ENCODE measurements at places on chromosomes 5 and 9.

DNA sequence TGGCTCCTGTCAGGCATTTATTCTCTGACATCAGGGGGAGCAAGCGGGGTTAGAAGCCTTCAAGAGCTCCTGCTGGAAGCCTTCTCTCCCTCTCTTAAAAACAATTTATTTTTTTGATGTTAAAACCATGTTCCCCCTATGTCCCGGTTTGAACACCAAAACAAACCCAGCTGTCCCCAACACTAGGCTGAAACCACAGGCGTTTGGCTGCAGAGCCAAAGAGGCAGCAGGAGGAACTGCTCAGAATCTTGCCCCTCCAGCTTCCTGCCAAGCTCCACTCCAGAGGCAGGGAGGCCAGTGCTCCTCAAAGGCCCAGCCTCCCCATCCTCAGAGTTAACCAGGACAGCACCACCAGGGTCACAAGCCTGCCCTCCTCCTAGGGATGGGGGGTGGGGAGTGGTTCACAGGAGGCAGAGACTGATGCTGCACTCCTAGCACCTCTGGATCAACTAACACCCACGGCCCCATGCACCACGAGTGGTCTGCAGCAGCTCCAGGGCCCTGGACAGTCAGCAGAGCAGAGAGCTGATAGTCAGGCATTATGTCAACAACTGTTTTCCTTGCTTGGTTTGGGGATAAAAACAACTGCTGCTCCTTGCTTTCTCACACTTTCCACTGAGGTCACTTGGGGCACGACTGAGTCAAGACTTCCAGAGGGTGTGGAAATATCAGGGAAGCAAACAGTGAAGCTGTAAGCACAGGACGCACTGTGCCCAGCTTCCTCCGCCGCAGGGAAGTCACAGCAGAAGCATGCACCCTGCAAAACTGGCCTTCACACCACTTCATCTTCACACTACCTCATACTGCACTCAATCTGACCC is 96.5 kb upstream of the ADRA1B start:
- DNase-seq, result no peak

DNA sequence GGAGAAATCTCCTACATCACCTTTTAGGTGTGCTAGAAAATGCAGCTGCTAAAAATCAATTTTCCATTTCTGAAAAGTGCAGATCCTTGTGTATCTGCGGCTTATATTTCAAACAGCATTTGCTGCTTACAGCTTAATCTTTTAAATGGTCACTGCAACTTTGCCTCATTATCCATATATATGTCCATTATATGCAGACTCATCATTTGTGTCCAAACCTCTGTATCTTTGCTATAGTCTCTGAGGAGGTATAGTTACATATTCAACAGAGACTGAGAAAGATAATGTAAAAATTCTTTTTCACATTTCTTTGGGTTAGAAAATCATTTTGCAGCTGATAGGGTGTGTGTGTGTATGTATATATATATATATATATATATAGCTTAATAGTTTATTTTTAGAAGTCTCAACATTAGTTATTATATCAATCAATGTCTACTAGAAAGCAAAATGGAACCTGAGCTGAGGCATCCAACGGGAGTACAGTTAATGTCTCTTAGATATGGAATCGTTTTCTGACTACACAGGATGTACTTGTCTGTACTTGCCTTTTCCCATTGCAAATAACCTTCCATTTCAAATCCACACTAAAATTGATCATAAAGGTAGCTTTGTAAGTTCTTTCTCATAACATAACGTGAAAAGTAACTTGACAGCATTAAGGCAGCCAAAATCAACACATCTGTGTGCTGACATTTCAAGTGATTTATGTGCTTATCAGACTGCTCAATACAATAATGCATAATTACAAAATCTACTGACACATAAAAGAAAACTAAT is 267.0 kb upstream of the HAPLN1 start:
- DNase-seq, result no peak

GRCh38 chr5:108869066-108869465 is 121.4 kb downstream of the FER start:
- no peak for DNase-seq

- DNase-seq, result no peak
Measured at GRCh38 chr9:133137451-133138231, 16.6 kb upstream of the RALGDS start.

DNA sequence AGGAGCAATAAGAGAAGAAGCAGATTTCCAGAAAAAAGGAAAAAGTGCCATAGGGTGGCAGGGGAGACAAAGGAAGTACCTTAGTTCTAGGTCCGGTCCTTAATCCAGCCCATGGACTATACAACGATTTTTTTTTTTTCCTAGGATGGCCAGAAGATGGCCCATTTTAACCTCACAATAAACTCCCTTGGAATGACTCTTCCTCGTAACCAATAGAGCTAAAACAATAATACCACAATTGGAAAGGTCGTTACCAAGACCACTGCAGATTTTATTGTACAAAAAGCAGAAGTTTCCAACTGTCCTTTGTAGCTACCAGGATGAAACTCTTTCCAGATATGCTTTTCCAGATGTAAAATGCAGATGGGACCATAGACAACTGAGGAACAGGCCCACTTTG is 34.4 kb upstream of the SSBP2 start:
- DNase-seq, result no peak

GRCh38 chr5:56012281-56012963 is 17.7 kb upstream of the IL6ST start:
- no peak for DNase-seq

GRCh38 chr5:170150713-170151096 is 45.0 kb downstream of the FOXI1 start:
- DNase-seq, result no peak

GRCh38 chr5:32837211-32837610 is 126.1 kb downstream of the NPR3 start:
- DNase-seq, result no peak

DNA sequence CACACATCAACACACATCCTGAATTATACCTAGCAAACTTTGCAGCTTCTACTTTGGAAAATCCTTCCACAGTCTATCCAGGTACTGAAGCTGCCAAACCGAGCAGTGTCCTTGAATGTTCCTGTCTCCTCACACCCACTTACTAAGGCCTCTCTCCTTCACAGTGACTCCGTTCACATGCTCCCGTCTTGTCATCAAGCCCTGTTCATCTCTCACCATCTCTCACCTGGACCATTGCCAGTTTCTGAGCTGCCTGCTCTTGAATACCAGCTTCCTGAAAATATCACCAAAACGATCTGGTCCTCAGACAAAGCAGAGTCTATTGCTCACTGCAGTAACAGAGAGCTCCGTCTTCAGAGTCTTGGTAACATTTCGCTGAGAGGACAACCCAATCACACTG is 57.4 kb downstream of the GCNT1 start:
- no peak for DNase-seq

DNA sequence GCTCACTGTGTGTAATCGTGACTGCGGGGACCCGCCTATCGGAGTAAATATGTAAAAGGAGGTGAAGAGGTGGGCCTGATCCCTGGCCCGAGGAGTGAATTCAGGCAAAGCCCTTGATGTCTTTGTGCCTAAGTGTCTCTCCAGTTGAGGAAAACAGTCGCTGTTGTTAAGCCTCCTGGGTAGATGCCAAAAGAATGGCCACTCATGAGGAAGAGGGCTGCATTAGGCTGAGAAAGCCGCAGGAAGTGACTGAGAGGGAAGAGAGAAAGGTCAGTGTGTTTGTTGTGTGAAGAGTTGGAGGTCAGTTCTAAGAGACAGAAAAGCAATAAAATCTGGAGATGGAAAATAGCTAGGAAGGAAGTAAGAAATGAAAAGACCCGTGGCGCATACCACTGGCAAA is 35.8 kb upstream of the PIP5K1B start:
- DNase-seq, result no peak

DNA sequence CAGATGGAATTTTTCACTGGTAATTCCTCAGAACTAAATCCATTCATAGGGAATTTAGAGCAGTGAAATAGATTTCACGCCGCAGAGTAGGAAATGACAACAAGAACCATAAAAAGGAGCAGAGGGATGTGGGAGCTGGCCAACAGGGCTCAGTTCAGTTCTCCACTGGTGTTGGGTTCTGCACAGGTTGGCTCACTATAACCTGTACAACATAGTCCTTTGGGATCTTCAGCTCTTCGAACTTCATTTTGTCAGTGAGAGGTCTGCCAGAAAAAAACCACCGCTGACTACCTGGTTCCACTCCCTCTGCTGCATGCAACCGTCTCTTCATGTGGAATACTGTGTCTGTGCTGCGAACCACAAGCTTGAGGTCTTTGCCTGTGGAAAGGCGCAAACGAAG is 17.7 kb downstream of the EFCAB9 start:
- no peak for DNase-seq

GRCh38 chr9:114202849-114203248 is 47.5 kb downstream of the COL27A1 start:
- DNase-seq, result no peak

DNA sequence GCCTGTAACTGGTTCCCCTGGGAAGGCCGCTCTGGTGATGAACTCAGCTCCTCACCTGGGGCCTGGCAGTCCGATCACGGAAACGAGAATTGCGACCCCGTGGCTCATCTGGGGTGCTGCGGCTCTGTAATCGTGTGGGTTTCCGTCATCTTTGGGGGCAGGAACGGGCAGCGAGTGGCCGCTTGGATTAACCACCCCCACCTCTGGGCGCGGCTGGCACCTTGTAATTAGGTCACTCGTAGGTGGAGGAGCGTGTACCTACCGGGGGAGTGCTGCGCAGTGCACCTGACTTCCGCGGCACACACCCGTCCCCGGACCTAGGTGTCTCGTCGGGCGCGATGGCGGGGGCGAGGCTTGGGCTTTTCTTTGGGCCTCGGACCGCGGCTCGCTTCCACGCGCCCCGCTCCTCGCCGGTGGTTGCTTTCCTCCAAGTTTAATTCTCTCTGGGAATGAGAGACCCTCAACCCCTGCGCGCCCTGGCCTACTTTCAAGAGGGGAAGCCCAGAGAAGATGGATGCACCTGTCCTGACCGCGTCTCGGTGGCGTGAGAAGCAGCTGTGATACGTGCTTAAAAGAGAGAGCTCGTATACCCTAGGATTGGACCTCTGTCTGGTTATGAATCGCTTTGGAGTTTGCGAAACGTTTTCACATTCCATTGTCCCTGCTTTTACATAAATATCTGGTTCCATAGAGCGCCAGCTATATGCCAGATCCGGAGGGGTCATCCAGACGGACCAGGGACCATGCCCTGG is 744 bp upstream of the PPP2CA start:
- no peak for DNase-seq

GRCh38 chr9:137191245-137191644 is 2.8 kb downstream of the SSNA1 start:
- DNase-seq, result no peak

DNA sequence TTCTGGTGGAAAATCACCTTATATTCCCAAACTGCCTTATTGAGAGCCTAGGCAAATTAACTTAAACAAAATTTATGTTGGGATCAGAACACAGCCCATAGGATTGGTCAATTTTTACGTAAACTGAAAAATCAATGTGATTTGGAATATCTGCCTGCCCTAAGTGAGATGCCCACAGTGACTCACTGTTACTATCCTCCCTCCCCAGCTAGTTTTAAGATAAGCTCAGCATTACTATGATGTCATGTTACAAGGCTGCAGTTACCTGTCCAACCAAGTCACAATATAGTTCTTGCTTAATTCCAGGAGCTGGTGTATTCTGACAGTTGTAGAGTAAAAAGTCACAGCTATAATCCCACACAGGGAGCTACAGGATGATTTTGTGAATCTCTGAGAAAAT is 23.1 kb downstream of the SKP1 start:
- DNase-seq, result no peak

DNA sequence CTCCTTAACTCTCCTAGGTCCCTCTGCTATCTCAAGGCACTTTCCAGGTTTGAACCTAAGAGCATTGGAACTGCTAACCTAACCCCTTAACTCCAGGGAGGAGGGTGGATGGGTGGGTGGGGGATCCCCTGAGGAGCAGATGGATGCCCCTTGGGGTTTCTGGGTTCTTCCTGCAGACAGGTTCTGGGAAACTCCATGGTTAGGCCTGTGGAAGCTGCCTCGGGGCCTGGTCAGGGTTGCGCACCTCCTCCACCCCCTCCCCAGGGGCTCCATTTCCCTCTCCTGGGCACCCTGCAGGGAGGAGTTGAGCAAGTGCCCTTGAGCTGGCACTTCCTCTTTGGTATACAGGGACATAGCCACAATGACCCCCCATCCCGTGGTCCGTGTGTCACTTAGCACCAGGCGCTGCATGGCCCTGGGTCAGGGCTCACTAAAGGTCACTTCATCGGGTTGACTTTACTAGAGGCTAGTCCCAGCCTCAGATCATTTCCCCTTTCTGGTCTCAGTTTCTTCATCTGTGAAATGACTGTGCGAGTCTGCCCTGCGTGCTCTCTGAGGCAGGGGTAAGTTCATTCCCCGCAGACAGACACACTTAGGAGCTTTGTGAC is 16.0 kb downstream of the CXXC5 start:
- DNase-seq, result no peak

- no peak for DNase-seq
Measured at GRCh38 chr9:112867275-112867991, 23.2 kb downstream of the SLC46A2 start.

- no peak for DNase-seq
Measured at GRCh38 chr5:141603923-141604717, 14.7 kb downstream of the DIAPH1 start.

DNA sequence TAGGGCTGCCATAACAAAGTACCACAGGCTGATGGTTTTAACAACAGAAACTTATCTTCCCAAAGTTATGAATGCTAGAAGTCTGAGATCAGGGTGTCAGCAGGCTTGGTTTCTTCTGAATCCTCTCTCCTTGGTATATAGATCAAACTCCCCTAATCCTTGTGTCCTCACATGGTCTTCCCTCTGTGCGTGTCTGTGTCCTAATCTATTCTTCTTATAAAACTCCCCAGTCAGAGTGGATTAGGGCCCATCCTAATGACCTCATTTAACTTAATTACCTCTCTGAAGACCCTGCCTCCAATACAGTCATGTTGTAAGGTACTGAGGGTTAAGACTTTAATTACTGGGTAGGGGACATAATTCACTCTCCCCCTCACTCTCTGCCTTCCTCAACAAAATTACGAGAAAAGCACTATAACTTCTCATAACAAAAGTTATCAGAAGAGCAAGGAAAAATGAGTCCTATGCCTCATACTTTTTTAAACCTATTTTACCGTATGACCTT is 68.6 kb downstream of the DPYSL3 start:
- DNase-seq, result no peak

DNA sequence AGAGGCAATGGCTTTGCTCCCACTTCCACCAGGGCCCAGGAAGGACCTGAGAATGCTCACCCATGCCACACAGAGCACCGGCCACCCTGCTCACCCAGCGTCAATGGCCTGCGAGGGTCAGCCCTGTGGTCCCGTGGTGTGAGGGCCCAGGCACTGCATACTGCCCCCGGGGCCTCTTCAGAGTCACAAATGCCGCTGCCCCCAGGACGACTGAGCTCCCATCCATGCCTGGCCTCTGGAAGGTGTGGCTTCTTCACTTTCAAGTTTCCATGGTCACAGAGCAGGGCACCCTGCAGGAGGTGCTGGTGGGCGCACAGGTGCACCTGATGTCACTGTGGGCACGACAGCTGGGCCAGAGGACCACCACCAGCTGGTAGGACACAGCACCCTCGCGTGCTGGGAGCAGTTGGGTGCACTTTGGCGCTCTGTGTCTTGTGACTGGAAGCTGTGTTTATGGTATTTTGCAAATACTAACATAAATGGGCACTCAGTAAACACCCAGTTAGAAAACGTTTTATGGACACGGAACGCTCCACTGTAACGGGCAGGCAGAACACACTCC is 12.5 kb upstream of the ZDHHC11 start:
- DNase-seq, result no peak
